ENCODE measurements at places on chromosomes 2 and 18.
A peak's percentile ranks its signal among the peaks of the same experiment; 100 is the strongest.

DNA sequence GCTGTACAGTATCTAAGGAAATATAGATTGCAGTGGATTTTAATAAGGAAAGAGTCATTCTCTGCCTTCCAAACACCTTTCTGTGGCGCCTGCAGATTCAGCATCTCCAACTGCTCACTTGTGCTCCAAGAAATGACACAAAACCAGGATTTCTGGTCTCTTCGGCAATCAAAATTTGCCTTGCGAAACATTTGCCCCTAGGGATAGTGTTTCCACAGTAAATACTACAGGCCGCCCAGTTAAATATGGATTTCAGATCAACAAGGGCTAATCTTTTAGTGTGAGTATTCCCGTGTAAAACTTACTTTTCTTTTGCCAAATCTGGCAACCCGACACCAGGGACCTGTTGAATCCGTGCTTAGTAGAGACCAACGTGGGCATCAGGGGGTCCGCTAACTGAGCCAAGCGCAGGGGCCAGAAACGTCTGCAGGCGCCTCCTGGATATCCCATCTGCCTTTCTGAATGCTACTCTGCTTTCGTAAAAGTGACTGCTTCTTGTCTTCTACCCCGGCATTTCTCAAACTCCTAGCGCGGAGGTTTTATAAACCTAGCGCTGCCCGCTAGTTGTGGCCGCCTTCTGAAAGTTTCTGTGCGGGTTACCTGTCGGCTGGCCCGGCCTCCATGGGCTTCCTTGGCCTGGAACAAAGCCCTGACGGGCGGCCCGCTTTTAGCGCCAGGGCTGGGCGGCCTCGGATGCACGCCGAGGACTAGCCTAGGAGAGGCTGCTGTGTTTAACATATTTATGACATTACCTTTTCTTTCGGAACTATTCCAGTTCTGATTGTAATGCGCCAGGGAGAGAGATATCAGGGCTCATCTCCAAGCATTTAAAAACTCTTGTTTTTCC is 2.5 kb downstream of the CYP1B1 start:
- no peak for DNase-seq

- DNase-seq: no peak
Observed at GRCh38 chr2:49053156-49053555, 101.2 kb downstream of the FSHR start.

GRCh38 chr2:112721819-112722522 is 1.2 kb downstream of the NT5DC4 start:
- no peak for DNase-seq

DNA sequence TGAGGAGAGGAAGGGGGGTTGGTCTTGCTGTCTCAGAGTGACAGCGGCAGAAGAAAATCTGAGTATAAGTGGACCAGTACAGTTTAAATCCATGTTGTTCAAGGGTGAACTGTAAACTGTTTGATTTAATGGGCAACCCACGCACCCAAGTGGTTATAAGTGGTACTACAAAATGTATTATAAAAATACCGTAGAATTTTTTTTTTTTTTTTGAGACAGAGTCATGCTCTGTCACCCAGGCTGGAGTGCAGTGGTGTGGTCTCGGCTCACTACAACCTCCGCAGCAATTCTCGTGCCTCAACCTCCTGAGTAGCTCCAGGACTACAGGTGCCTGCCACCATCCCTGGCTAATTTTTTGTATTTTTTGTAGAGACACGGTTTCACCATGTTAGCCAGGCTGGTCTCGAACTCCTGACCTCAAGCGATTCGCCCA is 2.1 kb upstream of the CHCHD5 start:
- peak; percentile 73 for DNase-seq

DNA sequence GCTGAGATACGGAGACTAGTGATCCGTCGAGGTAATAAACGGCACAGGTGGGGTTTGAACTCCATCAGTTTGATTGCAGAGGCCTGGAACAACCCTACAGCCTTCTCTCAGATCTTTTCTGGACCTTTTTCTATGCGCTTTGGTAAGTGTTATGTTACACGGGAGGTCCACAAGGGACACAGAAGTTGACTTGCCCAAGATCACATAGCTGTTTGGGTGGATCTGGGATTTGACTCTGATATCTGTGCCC is 1.1 kb upstream of the DNPEP start:
- no peak for DNase-seq

- DNase-seq: no peak
Observed at GRCh38 chr2:215437614-215438013, 1.7 kb upstream of the FN1 start.

DNA sequence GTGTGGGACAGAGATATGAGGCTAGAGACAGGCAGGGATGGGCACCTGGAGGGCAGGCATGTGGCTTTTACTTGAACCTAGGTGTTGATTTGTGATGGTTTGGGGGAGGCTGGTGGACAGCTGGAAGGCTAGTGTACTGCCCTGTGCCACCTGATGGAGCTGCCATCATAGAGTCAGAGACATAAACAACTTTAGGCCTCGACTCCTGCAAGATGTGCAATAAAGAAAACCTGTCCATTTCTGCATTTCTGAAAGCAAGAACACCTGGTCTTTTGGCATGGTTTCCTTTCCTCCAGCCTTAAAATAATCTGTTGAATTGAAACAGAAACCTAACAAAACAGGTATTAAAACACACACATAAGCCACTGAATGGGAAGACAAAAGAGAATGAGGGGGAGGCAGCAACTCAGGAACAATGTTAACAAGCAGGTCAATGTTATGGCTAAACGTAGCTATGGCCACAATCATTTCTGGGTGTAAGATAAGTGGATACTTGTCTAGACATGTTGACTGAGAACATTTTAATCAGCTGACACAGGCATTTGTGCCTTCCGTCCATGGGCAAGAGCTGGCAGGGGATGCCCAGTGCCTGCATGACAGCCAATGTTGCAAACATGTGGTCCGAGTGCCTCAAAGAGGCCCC is 87.8 kb downstream of the KCTD1 start:
- no peak for DNase-seq

GRCh38 chr18:46294318-46294717 is 190.1 kb downstream of the HAUS1 start:
- DNase-seq: no peak

DNA sequence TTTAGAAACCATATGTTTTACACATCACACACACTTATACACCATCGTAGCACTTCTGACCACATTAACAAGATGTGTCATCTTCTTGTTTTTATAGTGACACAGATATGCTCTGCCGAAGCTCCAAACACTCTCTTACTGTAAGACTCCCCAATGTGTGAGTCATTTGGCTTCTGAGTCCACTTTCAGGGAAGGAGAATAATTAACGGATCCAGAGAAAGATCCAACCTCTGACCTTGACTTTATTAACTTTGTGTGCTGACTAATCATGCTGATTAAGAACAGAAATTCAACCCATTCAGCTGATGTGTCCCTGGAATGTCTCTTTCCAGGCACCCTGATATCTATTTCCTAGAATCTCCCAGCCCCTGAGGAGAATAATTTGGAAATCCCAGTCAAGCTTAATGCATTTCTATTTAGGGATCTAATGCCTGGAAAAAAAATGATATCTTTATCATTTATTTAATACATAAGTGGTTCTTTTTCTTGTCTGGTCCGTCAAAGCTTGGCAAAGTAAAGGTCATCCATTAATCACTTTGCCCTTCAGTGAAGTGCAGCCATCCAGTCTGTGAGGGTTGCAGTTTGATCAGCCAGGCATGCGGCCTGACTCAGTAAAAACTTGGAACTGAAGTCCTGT is 615.8 kb upstream of the SYT4 start:
- peak; percentile 100 for DNase-seq

- no peak for DNase-seq
Observed at GRCh38 chr2:113046465-113046864, 6.2 kb downstream of the IL36B start.

GRCh38 chr2:11871421-11871820 is 125.0 kb downstream of the LPIN1 start:
- DNase-seq: no peak

- peak; percentile 33 for DNase-seq
Observed at GRCh38 chr18:49656073-49656692, 94.3 kb downstream of the LIPG start.

DNA sequence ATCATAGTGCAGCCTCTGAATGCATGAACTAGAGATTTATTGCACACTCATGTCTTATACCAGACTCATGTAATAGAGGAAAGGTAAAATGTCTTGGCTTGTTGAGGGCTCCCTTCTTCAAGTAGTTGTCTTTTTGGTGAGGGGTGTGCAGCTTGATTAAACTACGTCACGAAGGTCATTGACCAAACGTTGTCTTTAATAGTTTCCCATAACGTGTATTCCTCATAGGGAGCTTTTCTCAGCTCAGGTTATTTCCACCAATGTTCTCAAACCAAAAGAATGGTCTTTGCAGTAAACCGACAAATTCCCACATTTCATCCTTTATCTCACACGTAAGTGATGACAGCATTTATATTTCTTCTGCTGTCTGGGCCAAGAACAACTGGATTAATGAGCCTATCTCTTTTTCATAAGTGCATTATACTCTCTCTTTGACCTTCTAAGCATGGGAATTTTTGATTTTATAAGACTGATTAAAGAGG is 547.7 kb upstream of the ZEB2 start:
- no peak for DNase-seq

GRCh38 chr2:88258208-88258607 is 88.1 kb downstream of the THNSL2 start:
- DNase-seq: no peak

GRCh38 chr2:238418196-238418998 is 8.3 kb upstream of the ASB1 start:
- DNase-seq: no peak

GRCh38 chr18:2417861-2418610 is 153.3 kb downstream of the METTL4 start:
- no peak for DNase-seq

GRCh38 chr2:173983391-173983871 is 18.3 kb upstream of the SP3 start:
- no peak for DNase-seq

GRCh38 chr2:19611491-19612332 is 253.3 kb upstream of the OSR1 start:
- DNase-seq: peak; percentile 95

- no peak for DNase-seq
Observed at GRCh38 chr18:41378598-41378997, 576.4 kb upstream of the PIK3C3 start.

DNA sequence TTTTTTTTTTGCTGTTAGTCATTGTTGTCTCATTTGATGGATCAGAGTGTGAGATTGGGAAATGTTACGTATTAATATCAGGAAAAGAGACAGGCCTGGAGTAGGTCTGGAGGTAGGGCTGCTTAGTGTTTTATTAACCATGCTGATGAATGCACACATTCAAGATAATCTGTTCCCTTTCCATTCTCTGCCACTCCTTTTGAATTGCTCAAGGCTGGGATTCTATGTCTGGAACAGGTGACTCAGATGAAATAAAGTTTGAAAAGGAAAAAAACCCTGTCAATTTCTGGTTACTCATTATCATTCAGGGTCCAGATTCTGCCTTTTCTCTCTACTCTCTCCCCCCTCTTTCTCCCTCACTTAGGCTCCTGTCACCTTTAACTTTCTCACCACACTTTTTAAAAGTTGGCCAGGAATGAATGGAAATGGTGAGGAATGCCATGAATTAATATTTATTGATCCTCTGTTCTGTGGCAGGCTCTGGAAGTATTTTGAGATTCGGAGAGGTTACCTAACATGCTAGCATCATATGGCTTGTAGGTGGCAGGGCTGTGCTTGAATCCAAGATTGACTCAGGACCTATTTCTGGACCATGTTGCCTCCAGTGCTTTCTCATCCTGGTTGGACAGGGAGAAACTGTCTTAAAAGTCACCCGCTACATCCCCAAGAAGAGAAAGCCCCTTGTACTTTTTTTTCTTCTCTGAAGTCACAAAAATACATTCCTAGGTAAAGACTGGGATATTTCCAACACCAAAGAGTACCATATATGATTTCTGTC is 40.2 kb downstream of the MAP4K4 start:
- peak; percentile 82 for DNase-seq

- DNase-seq: no peak
Observed at GRCh38 chr18:33761363-33761762, 183.3 kb downstream of the ASXL3 start.

DNA sequence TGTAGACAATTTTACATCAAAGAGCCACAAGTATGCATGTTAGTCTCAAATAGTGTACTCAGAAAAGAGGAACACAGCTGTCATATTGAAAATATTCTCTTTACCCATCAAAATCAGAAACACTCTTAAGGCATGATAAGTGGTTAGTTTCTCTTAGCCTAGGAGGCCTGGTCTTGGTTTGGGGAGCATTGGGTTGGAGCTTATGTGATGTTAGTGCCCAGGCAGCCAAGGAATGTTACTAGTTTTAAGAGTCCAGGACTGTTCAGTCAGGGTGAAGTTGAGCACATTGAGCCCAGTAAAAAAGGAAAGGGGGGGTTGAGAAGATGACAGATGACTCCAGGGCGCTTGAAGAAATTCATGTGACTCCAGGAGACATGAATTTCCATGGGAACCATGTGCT is 340.6 kb downstream of the HRH4 start:
- no peak for DNase-seq

GRCh38 chr2:224831530-224831929 is 115.4 kb upstream of the CCDC195 start:
- no peak for DNase-seq

- DNase-seq: no peak
Observed at GRCh38 chr2:229695961-229696360, 18.4 kb downstream of the DNER start.

DNA sequence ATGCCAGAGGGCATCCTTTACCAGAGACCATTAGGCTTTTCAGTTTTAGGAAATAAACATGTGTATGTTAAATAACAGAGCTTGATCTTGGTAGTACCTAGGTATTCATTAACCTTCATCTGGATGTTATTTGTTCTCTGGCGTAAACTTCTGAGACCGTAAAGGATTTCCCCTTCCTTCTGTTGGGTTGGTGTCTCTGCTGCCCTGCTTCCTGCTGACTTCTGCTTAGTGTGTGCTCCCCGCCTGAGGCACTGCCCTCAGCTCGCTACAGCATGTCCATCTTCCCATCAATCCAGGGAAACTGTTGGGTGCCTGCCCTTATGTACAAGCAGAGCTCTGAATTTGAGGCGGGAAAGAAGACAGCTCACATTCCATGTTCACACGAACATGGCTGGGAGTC is 177.9 kb downstream of the TPGS2 start:
- no peak for DNase-seq
